ENCODE measurements at places on chromosomes 7 and 10.

GRCh38 chr7:138436388-138436787, 23.7 kb upstream of the TRIM24 start:
- DNase-seq: no peak

DNA sequence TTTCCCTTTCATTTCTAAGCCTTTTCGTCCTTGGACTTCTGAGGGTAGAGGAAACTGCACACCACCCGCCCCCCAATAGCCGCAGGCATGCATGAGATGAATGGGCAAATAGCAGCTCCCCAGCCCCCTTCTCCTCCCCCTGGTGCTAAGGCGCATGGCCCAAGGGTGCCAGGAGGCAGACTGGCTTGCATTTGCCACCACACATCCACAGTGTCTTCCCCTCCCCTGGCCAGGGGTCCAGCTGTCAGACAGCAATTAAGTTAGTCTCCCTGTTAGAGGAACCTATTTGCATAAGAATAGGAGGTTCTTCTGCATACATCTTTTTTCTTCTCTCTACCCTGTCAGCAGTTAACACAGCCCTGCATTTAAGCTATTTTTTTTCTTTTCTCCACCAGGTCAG, 20.2 kb downstream of the TOMM7 start:
- no peak for DNase-seq

GRCh38 chr10:131814567-131815265, 86.1 kb upstream of the PPP2R2D start:
- DNase-seq: no peak

DNA sequence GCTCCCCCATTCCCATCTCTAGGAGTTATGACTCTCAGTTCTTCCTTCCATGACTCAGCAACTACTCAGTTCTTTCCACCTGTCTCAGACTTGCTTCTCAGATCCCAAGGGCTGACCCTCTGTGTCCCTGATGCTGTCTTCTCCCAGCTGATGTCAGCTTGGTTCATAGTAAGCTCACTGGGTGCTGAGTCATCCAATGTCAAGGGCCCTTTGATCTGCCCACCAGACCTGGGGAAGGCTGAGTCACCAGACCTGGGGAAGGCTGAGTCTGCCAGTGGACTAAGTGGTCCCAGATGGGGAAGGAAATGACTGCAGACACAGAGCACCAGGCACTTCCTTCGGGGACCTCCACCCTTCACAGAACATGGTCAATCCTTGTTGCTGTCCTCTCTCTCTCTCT, 76.1 kb upstream of the ZEB1 start:
- peak; percentile 7 for DNase-seq

DNA sequence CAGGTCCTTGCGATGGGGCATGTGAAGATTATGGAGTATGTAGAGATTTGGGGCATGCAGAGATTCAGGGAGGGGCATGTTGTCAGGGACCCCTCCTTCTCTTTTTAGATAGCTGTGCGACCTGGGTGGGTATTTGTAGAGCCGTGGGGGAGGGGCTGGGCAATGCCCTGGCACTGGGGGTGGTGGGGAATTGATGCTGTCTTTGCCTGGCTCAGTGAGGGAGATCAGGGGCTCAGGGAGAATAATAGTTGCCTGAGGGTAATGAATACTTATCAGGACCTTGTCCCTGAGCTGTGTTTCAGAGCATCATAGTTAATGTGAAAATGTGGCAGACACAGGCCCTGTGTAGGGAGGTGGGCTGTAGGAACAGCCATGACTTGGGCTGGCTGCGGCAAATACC, 3.5 kb downstream of the RAMP3 start:
- DNase-seq: no peak

DNA sequence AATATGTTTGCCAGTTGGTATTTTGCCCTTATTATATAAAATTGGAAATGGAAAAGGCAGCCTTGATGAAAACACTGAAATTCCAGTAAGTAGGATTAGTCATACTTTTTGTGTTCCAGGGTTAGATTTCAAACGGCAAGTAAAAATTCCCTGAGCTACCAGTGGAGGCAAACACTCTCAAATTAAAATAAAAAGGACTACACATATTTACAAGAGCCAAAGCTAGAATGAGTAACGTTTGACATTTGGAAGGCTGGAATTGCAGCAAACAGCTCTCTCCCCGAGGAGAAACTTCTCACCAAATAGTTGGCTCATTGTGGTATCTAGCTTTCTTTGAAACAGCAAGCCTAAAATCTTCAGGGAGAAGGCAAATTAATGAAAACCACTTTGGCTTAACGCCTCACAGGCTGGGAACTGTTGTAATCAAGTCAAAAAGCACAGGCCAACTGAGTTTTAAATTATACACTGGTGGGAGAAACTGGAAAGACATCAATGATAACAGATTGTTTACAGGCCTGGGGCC, 288.4 kb downstream of the SNX13 start:
- DNase-seq: peak; percentile 15

- DNase-seq: no peak
Observed at GRCh38 chr10:133453516-133454203, at the start of gene SCART1. TSS of gene SCART1 (plus strand) at chr10:133453945. CDS start at chr10:133453998, 53 bp downstream.

GRCh38 chr10:24893127-24893526, 59.3 kb downstream of the PRTFDC1 start:
- DNase-seq: no peak

GRCh38 chr10:88090568-88091214, 227.3 kb downstream of the PTEN start:
- DNase-seq: no peak

DNA sequence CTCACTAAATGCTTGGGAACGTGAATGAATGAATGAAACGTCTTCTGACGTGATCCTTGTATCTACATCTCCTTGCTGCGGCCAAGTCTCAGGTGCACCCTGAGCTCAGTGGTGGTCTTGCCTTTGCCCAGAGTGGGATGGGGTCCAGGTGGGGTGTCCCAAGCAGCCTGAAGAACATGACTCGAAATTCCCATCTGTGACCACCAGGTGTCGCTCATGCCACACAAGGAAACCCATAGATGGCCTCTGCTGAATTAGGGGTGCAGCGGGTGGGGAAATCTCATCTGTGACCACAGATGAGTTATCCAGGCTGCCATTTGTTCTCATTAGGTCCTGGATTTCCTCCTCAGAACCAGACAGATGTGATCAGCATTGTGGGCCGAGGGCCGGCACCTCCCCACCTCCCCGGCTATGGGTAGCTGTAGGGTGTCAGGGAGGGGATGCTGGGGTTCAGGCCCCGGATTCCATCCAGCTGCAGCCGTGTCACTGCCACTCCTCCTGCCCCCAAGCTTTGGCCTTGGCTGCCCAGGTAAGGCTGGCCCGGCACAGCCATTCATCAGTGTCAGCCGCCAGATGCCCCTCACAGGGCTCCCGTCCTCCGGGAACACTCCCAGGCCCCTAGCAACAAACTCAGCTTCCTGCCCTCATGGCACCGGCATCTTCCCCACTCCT, 21.0 kb upstream of the GNA12 start:
- peak; percentile 74 for DNase-seq

GRCh38 chr7:27184337-27185012, 557 bp downstream of the HOXA11 start:
- DNase-seq: no peak

DNA sequence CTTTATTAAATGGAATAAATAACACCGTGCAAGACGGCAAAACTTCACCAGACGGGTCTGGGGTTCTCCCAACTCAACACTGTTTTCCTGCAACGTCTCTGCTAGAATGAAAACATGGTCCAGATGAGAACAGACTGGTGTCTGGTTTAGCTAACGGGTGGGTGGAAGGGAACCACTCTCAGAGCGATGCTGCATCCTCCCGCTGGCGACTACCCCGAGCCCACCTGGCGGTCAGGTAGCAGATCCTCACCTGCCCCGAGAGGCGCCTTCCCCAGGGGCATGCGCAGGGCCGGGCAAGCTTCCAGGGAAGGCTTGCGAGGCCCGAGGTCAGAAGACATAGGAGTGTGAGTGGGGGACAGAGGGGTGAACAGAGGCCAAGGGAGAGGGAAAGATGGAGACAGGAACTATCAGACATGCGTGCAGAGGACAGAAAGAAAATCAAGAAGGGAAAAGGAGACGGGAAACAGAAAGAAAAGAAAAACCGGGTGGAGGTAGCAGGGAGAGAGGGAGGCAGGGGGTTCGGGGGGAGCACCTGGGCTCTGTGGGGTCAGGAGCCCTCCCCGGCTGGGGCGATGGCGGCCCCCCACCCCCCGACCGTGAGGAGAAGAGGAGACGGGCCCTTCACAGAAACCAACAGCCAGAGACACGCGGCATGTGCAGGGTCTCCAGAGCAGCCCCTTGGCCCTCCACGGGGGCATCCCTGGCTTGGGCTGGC, 222.0 kb downstream of the MAD1L1 start:
- DNase-seq: no peak

- no peak for DNase-seq
Observed at GRCh38 chr7:145511004-145511403, 605.6 kb upstream of the CNTNAP2 start.

All from NCI-H460 (cell line).